ENCODE measurements at places on chromosomes 3 and 15.

- DNase-seq: no peak
Measured at GRCh38 chr3:127625821-127626220, 3.2 kb upstream of the PODXL2 start.

DNA sequence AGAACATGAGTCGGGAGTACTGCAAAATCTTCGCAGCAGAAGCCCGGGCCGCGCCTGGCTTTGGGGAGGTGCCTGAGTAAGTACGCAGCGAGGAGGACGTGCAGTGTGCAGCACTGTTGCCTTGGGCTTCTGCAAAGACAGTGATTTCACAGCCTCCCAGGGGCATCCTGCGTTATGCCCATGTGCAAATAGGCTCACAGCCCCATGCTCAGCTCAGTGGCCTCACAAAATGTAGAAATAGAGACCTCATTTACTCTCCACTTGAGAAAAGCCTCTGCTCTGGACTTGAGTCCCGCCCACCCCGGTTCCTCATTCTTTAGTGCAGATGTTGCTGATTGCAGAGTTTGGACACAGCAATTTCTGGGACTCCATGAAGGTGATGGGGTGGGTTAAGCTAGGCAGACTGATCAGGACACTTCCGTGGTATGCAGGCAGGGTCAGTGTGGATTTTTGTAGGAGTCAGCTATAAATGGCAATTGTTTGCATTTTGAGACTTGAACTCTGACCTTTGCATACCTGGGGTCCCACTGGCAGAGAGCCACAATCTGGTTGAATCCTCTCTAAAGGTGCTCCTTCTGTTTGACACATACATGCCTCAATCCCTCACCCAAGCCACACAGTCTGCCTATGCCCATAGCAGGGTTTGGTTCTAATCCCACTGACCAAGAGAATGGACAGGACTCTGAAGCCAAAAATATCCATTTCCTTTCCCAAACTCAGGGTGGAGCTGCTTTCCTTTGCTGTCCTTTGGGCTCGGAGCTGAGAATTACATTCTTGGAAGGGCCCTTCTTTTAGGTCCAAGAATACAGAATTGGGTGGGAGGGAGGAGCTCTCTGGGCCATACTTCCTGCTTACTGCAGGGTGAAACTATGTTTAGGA is 20.7 kb upstream of the SLC28A1 start:
- DNase-seq: no peak

DNA sequence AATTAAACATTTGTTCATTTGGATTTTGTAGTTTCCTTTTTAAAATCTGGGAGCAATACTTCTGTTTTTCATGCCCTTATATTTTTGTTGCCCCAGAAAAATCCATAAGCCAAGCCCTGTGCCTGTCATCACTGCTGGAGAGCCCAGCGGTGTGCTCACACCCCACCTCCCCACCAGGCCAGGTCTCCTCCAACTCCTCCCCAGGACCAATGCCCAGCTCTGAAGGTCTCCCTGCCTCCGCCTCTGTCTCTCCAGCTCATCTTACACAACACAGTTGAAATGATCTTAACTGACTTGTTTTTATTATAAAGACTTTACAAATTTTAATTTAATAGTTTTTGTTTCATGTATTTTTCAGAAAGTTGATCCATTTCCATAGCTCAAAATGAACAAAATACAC is 66.4 kb downstream of the RHCG start:
- no peak for DNase-seq

DNA sequence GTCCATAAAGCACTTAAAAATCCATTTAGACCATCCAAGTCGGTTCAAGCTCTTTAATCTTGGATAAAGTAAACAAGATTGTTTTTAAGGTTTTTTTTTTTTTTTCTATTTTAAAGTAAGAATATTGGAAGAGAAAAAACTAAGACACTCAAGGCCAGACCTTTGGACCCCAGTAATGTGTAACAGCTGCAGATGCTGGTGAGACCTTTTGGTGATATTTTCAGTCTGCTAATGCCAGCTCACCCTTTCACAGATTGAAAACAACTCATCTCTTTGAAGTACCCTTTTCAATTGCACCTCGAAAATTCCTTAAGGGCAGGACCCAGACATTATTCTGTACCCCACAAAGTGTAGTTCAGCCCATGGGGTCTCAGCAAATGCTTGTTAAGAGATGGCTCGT is 260.7 kb upstream of the CTNNB1 start:
- DNase-seq: no peak

DNA sequence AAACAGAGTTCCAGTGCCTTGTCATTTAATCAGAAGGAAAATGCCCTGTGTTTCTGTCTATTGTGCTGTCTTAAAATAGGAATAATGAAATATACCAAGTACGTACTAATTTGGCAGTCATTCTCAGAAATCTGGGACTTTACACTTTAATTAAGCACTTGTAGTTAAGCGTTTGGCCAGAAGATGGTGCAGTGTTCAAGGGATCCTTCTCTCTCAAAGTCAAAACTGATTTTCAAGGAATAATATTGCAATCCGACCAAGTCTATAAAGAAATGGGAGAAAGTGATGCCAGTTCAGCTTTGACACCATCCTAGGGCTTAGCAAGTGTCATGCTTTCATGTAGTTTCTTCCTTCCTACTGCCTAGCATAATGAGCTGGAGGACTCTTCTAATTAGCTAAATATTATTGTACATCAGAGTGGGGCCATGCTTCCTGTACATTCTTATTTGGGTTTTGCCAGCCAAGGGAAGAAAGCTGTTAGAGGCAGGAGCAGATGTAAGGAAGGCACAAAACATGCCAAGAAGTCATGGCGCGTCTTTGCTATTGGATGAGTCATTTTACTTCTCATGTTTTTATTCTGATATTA is 64.8 kb downstream of the SAMMSON start:
- DNase-seq: peak; percentile 45

GRCh38 chr3:144583871-144584270 is 612.2 kb downstream of the DIPK2A start:
- no peak for DNase-seq

DNA sequence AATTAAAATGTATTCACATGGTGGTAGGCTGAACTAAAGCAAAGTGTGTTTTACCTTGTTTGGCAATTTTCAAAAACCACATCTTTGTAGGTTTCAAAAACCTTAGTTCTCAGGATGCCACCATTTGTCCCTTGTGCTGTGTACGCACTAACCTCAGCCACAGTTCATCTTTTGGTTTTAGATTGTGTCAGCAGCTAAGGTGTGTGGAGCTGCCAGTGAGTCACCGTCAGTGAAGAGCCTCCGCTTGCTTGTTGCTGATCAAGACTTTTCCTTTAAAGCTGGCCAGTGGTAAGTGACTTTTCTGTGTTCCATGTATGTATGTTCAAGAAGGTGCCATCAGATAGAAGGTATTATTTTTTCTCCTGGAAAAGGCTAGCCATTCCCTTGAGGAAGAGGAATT is 21.1 kb downstream of the OXNAD1 start:
- DNase-seq: no peak

DNA sequence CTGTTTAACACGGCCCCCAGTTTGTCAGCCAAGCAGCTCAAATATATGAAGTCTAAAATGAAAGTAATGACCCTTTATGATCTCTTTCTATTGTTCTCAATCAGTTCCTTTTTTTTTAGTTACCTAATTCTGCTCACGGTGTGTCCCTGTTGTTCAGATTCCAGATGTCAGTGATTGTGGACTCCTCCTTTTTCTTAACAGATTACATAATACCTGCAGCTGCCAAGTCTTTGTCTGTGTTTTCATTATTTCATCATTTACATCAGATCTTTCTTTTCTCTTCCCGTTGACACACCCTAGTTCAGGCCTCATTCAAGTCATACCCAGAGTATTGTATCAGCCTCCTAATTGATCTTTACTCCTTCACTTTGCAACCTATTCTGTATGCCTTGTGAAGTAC is 56.1 kb upstream of the SKIL start:
- no peak for DNase-seq

GRCh38 chr3:113247675-113248458 is 36.5 kb downstream of the BOC start:
- DNase-seq: no peak

- DNase-seq: no peak
Measured at GRCh38 chr15:44525018-44525417, 11.9 kb upstream of the EIF3J start.

DNA sequence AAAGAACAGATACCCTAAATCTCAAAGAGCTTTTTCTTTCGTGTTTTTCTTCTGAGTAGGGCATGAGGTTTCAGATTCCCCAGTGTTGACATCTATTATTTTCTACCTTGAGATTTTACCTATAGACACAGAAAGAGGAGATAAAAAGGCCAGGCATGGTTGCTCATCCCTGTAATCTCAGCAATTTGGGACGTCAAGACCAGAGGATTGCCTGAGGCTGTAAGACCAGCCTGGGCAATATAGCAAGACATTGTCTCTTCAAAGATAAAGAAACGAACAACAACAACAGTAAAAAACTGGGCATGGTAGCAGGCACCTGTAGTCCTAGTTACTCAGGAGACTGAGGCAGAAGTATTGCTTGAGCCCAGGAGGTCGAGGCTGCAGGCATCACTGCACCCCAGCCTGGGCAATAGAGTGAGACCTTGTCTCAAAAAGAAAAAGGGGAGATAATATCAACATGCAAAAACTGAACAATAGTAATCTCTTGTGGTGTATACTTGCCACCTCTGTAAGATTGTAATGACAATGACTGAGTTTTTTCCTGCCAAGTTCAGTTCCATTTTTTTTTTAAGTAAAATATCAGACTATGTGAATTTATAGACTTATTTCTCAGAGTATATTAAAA is 71.3 kb downstream of the MBNL1 start:
- DNase-seq: no peak

DNA sequence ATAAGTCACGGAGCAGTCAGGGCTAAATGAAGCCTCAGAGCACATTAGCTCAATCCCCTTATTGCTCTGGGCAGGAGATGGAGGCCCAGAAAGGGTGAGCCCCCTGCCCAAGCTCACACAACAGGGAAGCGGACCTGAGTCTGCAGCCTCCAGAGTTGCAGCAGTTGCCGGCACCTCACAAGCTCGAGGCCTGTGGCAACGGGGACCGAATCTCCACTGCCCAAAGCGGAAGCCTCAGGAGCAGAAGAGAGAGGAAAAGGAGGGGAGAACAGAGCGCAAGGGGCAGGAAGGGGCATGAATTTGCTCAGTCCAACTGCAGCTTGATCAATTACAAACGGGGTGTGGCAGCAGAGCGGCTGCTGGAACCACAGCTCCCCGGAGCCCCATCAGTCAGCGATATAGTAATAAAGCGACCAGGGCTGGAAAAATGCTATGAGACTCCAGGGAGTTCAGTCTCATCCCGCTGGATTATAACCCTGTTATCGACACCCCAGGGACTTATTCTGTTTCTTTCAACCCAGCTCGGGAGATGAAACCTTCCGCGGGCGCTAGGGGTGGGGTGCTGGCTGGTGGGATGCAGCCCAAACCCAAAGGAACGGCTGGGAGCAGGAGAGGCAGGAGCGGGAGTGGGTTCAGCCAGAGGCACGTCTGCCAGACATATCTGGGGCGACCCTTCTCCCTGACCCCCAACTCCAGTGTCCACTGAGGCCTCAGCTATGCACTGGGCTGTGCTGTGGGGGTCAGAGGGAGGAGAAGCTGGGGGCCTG is 219.7 kb upstream of the LINGO1 start:
- DNase-seq: no peak

- DNase-seq: no peak
Measured at GRCh38 chr3:33722191-33722590, 4.1 kb upstream of the CLASP2 start.

GRCh38 chr15:31247404-31247803 is 79.2 kb upstream of the KLF13 start:
- DNase-seq: no peak

All from anterior cingulate cortex (tissue), 58 donors.